CD14-positive monocyte (primary cell): ENCODE measurements at places on chromosomes 5 and 9.

GRCh38 chr5:131436081-131436480, 172.2 kb downstream of the CDC42SE2 start:
- DNase-seq: no peak

DNA sequence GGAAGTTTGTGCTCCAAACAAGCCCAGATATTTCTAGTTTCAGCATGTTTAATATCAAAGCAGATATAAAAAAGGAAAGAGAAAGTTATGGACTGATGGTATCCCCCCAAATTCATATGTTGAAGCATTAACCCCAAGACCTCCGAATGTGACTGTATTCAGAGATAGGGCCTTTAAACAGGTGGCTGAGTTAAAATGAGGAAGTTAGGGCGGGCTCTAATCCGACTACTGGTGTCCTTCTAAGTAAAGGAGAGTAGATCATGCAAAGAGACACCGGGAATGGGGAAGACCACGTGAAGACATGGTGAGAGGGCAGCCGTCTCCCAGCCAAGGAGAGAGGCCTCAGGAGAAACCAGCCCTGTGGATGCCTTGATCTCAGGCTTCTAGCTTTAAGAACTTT, 324.1 kb upstream of the KIF2A start:
- no peak for DNase-seq

DNA sequence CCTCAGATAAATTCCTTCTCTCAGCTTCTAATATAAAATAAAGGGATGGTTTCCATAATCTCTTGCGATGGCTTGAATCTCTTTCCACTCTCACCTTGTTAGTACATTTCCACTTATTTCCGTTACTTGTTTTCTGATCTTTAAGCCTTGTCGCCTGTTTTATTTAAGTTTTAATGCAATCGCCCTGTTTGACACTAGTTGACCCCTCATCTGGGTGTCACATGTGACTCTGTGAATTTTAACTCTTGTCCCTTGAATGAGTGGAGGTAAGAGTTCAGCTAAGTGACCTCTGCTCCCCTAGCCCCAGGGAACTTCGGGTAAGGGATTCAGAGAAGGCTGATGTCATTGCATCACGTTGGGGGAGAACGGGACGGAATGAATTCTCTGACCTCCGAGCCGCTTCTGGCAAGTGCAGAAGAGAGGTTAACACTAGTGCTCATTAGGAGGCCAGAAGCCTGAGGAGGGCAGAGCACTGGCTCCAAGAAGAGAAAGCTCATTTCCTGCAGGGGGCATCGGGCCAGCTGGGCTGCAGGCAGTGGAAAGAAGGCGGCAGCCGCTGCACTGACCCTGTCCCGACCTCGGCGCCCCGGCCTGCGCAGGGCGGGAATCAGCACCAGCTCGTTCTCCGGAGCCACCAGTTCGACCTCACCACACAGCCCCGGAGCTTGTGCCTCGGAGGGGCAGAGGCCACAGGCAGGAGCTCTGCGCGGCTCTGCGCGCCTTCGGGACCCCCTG, 569 bp downstream of the HINT2 start:
- DNase-seq: peak; percentile 49

- no peak for DNase-seq
These were observed 54.8 kb upstream of the COL15A1 start for GRCh38 chr9:98888801-98889421.

GRCh38 chr9:136531904-136532798, 13.7 kb downstream of the NOTCH1 start:
- DNase-seq: no peak

DNA sequence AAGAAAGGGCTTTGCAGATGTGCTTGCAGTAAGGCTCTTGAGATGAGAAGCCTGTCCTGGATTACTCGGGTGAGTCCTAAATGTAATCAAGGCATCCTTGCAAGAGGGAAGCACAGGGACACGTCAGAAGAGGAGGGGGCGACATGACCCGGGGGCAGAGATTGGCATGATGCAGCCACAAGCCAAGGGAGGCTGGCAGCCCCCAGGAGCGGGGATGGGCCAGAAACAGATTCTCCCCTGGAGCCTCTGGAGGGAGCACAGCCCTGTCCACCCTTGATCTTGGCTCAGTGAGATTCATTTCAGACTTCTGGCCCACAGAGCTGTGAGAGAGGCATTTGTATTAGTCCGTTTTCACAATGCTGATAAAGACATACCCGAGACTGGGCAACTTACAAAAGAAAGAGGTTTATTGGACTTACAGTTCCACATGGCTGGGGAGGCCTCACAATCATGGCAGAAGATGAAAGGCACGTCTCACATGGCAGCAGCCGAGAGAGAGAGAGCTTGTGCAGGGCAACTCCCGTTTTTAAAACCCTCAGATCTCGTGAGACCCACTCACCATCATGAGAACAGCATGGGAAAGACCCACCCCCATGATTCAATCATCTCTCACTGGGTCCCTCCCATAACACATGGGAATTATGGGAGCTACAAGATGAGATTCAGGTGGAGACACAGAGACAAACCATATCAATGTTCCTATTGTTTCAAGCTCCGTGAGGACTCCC, 76.1 kb downstream of the ADAMTS2 start:
- no peak for DNase-seq

- no peak for DNase-seq
These were observed 133.4 kb downstream of the SEMA6A start for GRCh38 chr5:116441223-116441622.

DNA sequence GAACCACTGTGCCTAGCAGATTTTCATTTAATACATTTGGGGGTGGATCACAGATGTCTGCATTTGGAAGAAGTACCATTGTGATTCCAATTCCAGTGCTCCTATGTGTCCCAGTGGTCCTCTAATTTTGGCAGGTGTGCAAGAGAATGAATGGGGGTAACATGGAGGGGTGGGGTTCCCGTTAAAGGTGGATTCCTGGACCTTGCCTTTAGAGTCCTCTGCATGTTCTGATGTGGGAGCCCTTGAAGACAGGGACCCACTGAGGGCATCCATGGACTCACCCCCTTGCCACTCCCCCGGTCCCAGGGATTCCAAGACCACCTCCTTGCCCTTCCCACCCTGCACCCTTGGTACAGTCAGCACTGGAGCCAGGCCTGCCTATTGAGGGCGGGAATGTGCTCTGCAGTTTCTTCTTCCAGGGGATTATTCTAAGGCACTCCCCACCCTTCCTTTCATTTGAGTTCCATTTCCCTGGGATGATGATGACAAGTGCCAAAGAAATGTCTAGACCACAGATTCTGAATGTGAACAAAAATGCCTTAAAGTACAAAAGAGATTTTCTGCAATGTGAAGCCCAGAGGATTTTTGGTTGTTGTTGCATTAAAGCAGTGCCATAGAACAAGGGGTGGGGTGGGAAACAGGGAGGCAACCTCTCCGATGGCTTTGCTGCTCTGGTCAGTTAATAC, 119.4 kb upstream of the PTCH1 start:
- DNase-seq: no peak

DNA sequence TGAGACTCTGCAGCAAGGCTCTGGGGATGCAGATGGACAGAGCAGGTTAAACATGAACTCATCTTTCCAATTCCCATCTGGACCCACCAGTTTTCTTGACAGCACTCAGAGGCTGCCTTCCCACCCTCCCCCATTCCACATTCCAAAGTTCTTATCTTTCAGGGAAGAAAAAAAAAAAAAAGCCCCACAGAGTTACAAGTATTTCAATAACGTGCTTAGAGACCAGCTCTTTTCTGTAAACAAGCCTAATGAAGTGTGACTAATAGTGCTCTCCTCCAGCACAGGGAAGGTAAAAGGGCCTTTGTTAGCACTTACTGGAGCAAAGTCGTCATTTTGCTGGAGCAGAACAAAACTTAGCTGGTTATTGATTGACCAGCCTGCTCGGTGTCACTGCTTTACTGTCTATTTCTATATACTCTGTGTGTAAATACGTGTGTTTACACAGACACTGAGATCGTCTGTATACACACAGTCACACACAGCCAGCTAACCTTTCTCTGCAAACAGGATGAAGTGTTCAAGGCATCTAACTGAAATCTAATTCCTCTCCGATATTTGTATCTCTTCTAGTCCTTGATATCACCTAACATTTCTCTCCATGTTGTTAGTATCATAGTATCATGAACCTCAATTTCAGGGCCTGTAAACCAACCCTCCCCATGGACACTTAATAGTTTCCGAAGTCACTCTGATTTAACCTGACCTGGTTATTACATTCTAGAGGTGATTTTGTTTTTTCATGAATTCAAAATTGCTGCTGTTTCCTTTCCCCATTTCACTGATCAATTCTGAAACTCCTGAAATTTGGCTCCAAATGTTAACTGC, 84.9 kb downstream of the ZNF608 start:
- no peak for DNase-seq

GRCh38 chr9:89484475-89485404, 13.2 kb downstream of the SEMA4D start:
- no peak for DNase-seq

DNA sequence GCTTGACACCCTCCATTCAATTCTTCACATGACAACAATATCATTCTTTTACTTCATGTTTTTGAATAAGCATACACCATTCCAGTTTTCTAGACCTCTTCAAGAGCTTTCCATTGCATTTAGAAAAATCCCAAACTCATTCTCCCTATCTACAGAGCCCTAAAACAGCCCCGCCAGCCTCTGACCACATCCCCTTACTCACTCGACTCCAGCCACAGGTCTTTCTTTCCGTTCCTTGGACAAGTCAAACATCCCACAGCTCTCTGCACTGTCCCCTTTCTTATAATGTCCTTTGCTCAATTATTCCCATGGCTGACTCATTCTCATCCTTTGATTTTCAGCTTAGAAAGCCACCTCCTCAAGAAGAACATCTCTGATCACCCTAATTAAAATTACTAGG, 38.2 kb downstream of the TTC39B start:
- no peak for DNase-seq

- no peak for DNase-seq
These were observed 79.4 kb upstream of the IFNE start for GRCh38 chr9:21561502-21561901.

GRCh38 chr5:117333011-117333410, 758.4 kb upstream of the SEMA6A start:
- no peak for DNase-seq

GRCh38 chr5:59182760-59183159, 599.9 kb downstream of the RAB3C start:
- no peak for DNase-seq

GRCh38 chr9:70111641-70112236, 68.1 kb downstream of the MAMDC2 start:
- no peak for DNase-seq

DNA sequence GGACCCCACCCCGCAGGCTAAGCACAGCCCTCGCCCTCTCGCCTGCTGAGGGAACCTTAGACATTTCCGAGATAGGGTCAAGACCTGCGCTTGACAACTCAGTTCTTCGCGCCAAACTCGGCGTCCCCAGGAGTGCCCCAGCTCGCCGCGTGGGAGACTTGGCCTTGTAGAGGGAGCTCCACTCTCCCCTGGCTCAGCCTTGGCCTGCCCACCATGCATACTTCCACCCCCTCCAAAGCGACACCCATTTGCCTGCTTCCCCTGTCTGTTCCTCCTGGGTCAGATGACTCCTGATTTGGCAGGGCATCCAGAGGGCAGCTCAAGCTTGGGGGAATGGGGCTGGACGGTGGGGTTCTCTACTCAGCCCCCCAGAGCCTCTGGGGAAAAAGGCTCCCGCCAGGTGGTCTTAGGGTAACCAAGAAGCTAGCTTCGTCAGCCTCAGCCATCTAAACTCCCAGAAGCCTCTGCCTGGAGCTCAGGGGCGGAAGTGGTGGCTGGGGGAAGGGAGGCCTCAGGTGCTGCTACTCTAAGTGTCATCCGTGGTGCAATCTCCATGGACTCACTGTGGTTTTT, 560 bp downstream of the DOCK2 start:
- peak; percentile 65 for DNase-seq

- peak; percentile 10 for DNase-seq
These were observed 98.2 kb upstream of the PRSS3 start for GRCh38 chr9:33697171-33697570.
